Ecto neural progenitor cell (in vitro differentiated cells): ENCODE measurements at places on chromosomes 5 and 9.

- no peak for DNase-seq
These were observed 16.6 kb downstream of the KCNT1 start for GRCh38 chr9:135718616-135719015.

- no peak for DNase-seq
These were observed 25.1 kb downstream of the SPACA9 start for GRCh38 chr9:132903574-132904492.

- no peak for DNase-seq
These were observed 119.4 kb downstream of the IRX1 start for GRCh38 chr5:3715062-3715461.

GRCh38 chr5:39057734-39058133 is 16.5 kb downstream of the RICTOR start:
- DNase-seq, result no peak

DNA sequence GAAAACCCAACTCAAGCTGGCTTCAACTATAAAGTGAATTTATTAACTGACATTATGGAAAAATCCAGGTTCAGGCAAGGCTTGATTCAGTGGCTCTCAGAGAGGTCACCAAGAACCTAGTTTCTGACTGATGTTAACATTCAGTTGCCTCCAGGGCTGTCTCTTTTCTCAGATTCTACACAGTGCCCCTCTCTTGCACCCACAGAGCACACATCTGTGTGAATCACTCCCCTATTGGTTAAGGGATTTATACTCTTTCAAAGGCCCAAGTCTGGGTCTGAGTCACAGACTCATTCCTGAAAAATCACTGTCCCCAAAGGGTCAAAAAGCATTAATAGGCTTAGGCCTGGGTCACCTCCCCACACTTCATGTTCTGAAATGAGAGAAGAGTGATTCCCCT is 6.2 kb upstream of the HAVCR2 start:
- no peak for DNase-seq

DNA sequence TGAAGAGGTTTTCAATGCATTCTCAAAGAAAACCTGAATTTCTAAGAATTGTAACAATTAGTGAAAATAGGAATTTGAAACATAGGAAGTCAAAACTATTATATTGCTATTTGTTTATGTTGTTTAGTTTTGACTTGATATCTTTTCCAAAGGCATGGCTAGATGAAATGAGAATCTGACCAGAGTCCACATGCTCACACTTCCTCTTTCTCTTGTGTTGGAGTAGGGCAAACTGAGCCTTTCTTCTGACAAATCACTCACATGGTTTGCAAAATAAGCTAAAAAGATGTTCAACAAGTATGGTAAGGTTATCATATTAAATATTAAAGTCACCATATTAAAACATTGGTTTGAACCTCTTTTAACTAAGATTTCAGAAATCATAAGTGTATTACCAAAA is 512.6 kb downstream of the ISL1 start:
- DNase-seq, result no peak

DNA sequence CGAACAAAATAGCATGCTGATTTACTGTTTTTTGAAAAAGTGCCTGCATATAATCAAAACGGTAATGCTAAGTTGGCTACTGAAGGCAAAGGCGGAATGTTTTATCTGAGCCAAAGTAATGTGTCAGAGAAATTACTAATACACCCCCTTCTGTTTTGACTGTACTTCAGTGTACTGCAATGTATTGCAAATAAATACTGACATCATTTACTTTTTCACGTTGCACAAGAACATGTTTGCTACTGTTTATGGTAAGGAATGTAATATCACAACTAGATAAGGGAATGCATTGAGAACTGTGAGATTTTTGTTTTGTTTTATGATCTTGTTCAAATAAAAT is 813 bp upstream of the AGTPBP1 start:
- DNase-seq, result no peak

DNA sequence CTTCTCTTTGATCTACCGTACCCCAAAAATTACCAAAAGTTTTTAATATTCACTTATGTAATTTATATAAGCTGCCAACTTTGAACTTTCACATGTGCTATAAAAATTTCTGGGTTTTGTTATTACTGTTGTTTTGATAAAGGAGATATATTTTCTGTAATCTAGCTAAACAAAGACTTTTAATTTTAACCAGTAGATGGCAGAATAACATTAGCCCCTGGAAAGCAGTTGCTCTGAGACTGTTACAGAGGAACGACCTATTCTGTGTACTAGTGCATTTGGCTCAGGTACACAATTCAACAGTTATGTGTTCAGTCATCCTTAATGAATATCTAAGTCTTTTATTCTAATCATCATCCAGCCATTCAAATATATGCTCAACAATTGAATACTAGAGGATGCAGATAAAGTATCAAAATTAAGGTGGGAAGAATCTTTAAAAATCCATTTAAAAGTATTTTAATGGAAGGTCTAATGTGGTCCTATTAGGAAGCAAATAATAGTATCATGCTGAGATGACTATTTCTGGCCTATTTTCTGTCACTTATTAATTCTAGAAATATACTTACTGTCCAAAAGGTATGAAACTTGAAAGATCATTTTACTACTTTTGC is 8.6 kb downstream of the KLHL9 start:
- DNase-seq, result no peak

DNA sequence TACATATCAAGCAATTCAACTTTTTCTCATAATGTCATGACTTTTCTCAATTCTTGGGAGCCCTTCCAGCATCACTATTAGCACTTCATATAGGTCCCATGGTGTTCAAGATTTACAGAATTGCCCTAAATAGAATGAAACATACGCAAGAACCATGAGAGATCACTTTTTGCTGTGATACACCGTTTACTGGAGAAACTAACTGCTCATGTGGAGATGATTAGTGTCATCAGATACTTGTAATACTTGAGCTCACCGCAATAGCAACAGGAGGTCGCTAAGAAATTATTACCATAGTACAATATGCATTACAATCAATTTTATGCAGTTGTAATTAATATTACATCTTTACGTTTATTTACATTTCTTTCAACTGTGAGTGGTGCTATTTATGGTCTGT is 4.8 kb upstream of the PCSK5 start:
- DNase-seq, result no peak

- no peak for DNase-seq
These were observed 22.4 kb upstream of the FCN2 start for GRCh38 chr9:134858051-134858841.

- no peak for DNase-seq
These were observed 3.7 kb upstream of the TIFAB start for GRCh38 chr5:135455876-135456237.

DNA sequence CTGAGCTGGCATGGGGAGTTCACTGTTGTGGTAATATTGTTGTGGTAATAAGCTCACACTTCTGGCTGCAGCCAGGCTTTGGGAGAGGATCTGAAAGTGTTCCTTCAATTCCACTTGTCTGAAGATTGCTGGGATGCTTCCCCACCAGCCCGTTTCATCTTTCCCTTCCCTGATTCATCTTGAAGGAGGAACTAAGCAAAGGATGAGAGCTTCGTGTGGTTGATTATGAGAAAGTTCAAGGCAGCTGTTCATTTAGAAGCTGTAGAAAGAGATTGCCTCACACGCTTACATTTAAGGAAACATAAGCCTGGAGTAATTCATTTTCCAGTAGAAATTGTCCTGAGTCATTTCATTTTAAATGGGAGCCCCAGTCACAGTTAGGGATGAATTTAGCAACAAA is 122.4 kb upstream of the GAS1 start:
- DNase-seq, result no peak

- no peak for DNase-seq
These were observed 192.0 kb downstream of the MTRR start for GRCh38 chr5:8060953-8061429.

- DNase-seq, result no peak
These were observed 33.6 kb downstream of the TMOD1 start for GRCh38 chr9:97534961-97535594.

DNA sequence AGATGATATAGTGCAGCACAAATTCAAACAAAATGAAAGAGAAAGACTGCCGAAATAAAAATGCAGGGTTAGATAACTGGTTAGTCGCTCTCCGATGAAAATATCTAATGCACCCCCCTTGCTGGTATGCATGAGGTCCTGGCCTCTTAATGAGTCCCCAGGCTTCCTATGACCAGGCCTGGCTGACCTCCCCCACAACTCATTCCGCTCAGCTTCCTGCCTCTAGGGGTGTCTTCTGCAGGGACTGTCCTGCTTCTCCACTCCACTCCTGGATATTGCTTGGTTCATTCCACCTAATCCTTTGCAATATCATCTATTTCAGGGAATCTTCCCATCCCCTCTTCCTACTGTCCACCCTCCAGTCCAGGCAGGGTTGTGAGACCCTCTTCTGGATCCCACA is 341.8 kb downstream of the ASTN2 start:
- DNase-seq, result no peak

GRCh38 chr5:149149942-149150341 is 8.6 kb downstream of the ABLIM3 start:
- DNase-seq, result no peak

DNA sequence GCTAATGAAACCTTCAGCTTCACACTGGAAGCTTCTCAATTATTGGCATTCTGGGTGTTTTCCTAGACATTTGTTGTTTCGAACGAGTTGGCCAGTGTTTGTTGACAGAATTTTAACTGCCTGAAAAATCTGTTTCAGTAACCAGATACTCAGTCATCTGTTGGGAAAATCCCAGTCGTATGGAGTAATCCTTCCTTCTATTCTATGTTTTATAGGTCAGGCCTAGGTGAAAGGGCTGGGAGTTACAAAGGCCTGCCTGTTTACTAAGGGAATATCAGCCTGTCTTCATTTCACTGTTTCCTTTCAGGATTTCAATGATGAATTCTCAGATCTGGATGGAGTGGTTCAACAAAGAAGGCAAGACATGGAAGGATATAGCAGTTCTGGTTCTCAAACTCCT is 59.9 kb downstream of the GRAMD2B start:
- DNase-seq, result no peak

- DNase-seq, result no peak
These were observed 192.3 kb downstream of the DEPDC1B start for GRCh38 chr5:60507687-60508086.

GRCh38 chr5:62791059-62791458 is 212.4 kb downstream of the LRRC70 start:
- DNase-seq, result no peak

DNA sequence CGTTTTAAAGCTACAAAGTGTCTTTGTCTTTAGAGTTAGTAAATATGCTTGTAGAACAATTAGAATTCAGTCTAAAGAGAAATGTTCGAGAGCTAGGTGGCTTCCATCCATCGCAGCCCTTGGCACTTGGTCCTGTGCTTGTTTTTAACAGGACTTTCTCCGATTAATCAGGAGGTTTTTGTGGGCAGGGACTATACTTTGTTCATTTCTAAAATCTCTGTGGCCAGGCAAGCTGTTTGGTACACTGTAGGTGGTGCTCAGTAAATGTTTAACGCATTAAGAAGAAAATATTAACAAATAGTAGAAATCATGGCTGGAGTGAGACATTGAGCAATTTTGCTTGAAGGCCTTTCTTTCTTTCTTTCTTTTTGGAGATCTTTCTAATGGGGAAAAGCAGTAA is 20.8 kb downstream of the AGXT2 start:
- DNase-seq, result no peak

GRCh38 chr5:145162626-145163025 is 672.5 kb downstream of the PRELID2 start:
- no peak for DNase-seq

DNA sequence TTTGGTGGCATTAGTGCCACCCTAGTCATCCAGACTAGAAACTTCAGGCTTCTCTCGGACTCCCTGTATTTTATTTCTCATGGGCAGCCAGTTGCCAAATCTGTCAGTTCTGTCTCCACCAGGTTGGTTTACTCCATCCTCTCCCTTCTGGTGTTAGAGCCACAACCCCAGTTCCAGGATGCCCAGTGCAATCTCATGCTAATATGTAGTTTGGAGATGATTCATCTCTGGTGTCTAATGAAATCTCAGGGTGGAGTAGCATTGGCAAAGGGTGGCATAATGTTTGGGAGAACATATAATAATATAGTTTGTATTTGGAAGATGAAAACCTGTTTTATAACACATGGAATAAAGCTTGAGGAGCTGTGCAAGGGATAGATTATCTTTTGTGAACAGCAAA is 30.2 kb downstream of the SLC46A2 start:
- DNase-seq, result no peak

GRCh38 chr5:50325237-50325832 is 115.8 kb downstream of the EMB start:
- DNase-seq, result no peak

DNA sequence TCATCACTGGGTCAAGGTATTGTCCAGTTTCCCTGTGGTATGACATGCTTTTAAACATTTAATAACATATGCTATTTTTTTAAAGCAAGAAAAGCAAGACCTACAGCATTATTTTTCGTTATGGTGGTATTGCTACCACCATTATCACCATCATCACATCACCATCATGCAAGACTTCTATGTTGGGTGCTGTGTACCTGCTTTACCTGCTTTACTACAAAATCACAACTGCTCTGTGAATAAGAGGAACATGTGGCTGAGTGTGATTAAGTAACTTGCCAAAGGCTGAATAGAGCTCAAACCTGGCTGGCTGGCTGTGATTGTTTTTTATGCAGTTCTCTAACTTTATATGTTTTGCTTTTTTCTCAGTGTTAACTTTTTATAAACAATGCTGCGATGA is 140.8 kb upstream of the CLINT1 start:
- DNase-seq, result no peak
